Stimulated activated CD4-positive, alpha-beta T cell treated with anti-CD3 and anti-CD28 coated beads, Interleukin-1b, Interleukin-23, amount 100 ng/mL, for 1 hour (primary cell): ENCODE measurements at places on chromosomes 3 and 15.

DNA sequence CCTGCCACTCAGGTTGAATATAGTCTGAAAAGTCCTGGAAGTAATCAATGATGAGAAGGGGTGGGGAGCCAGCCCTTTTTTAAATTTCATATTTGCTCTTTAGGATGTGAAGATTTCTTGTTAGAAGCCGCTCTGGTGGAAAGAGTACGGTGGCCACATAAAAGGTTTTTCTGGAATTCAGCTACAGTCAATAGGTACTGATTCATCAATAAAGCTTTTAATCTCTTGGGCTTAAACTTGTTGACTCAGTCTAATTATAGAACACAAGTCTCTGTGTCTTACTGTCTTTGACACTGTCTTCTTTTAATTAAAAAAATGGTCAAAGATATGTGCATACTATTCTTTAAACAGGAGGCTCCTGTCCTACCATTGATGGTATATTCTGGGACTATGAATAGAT lies 99.9 kb upstream of the TP63 start:
- DNase-seq = no peak

DNA sequence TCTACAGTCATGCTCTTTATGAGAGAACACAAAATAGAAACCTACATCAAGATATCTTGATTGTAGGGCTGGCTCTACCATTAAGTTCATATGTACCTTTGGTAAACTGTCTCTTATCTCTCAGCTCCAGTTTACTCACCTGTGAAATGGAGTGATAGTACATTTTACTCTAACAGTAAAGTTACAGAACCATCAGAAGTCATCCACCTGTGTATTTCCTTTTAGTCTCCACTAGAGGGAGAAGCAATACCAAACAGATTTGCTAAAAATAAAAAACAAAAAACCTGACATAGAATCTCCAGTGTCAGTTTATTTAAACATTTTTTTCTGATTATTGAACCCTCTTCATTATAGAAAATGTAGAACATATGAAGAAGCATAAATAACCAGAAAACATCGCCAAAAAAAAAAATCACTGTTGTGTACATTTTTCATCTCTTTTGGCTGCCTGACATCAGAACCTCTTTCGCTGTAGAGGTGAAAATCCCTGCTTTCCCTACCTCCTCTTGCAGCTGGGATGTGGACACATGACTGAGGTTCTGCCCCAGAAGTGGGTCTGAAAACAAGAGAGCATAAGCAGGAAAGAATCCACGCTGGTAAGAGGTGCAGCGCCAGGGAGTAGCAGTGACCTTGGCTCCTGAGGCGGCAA lies 48.7 kb upstream of the WDR72 start:
- no peak for DNase-seq

GRCh38 chr3:184784731-184785500 lies 27.1 kb upstream of the VPS8 start:
- DNase-seq = no peak

GRCh38 chr15:91426412-91426811 lies 326.4 kb downstream of the SV2B start:
- no peak for DNase-seq

DNA sequence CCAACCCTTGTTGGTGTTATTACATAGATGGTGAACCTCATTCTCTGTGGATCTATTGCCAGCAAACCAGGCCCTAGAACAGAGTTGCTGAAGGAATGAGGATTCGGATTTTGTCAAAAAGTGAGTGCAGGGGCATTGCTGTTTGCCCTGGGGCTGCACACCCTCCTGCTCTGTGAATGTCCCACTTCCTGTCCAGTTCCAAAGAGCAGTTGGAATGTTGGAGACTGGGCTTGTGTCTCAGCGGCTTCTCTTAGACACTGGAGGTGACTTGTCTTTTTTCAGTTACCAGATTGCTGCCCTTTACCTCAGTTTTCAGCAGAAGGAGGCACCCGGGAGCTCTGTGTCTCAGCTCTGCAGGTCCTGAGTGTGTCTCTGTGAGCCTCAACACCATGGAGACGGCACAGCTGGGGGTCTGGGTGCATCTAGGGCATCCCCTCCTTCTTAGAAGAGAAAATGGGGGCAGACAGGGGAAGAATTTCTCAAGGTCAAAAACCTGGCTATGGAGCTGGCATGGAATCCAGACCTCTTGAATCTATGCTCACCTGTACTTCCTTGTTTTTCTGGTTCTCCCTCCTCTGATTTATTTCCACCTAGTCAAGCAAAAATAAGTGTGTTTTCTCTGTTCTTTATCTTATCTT lies 46.3 kb downstream of the LIMD1 start:
- no peak for DNase-seq

GRCh38 chr3:26647078-26647477 lies 24.5 kb downstream of the LRRC3B start:
- no peak for DNase-seq

DNA sequence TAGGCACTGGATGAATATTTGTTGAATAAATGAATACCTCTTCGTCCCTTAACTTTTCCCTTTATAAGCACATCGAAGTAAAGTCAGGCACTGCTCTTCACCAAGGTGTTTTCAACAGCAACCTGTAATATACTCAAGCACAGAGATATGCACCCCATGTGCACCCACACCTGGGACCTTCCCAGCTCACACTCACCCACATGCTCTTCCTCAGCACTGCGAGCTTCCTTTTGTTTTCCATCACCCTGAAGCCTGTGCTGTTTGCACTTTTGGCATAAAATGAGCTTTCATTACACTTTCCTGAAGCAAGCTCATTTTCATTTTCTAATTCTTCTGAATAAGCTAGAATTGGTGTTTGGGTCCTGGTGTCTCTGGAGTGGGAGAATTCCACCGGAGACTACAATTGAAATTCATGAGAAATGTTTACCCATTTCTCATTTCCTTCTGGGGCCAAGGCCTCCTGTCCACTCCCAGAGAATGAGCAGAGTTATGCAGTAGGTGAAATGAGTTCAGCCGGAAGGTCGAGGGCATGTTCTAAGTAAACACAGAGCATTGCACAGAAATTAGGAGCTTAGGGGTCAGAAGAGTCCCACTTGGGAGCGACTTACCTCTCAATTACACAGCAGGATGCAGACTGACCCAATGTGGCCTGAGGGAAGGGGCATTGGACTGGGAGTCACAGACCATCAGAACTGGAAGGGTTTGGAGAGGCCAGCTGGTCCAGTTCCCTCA lies 15.0 kb downstream of the MASP1 start:
- DNase-seq = no peak

DNA sequence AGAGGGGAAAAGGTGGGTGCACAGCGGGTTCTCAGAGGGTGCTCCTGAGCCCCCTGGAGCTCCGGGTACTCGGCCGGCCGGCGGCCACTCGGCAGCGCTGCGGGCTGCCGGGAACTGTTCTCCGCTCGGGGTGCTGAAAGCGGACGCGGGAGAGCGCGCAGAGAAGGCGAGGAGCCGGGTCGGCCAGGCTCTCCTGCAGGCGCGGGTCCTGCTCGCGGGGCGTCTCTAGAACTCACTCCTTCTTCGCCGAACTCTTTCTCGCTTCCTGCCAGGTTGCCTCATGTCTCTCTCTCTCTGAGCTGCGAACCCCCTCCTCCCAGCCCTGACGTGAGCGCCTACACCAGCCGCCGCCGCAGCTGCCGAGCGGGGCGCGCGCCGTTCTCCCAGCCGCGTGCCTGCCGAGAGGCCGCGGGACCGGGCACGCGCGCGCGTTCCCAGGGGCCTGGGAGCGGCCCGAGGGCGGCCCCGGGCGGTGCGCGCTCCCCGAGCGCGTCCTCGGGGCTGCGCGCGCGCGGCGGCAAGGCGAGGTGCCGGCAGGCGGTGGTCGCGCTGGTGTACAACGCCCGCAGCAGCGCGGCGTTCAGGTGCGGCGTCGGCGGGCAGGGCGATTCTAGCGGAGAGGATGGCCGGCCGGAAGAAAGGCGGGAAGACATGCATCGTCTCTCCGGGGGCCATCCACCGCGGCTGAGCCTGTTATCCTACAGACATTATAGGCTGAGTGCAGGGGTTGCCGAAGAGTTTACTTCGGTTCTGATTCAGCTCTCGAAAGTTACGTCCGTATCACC lies at the start of gene PEX5L:
TSS of gene PEX5L (minus strand) at position 267 of the 785 bp plus-strand sequence. CDS start 338 bp downstream, outside the sequence.
- no peak for DNase-seq

- no peak for DNase-seq
Observed at GRCh38 chr15:57563416-57563815, 28.3 kb upstream of the MYZAP start.

DNA sequence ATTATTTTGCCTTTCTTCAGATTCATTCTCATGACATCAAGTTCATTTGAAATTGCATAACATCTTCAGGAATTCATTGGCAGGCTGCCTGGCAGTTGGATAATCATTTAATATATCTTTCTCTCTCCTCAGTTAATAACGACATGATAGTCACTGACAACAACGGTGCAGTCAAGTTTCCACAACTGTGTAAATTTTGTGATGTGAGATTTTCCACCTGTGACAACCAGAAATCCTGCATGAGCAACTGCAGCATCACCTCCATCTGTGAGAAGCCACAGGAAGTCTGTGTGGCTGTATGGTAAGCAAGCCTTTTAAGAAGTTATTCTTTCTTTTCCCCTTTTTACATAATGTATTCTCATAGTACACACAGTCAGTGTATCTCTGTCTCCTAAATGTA lies 38.2 kb downstream of the TGFBR2 start:
- no peak for DNase-seq
